ENCODE measurements at places on chromosomes 2 and 18. TPM values are rescaled to one million over a fixed set of nuclear protein-coding genes. Genes with fewer than 3 reads are reported as not detected.
A peak's percentile ranks its signal among the peaks of the same experiment; 100 is the strongest.

IL36G gene
- total RNA-seq = not detected

KCNG2 gene
- 0.23 TPM for total RNA-seq

TBR1 gene
- total RNA-seq = not detected

DNA sequence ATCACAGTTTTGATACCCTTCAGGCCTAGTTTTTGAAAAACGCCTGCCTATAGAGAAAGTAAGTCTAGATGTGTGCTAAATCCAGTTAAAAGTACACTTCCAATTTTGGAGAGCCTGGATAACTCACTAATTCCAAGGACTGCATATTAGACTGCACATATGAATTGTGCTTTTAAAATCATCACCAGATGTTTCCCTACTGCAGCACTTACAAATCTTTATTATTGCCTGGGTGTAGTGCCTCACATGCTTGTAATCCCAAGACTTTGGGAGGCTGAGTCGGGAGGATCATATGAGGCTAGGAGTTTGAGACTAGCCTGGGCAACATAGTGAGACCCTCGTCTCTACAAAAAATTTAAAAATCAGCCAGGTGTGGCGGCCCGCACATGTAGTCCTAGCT is 35.9 kb upstream of the HTR2B start:
- DNase-seq = no peak

KCNIP3 gene
- 10.7 TPM for total RNA-seq

LRRC30 gene
- not detected for total RNA-seq

- peak; percentile 84 for DNase-seq
Observed at GRCh38 chr2:237692601-237693290, 65.4 kb downstream of the LRRFIP1 start.

- DNase-seq = no peak
Observed at GRCh38 chr18:54261894-54262293, 7.4 kb upstream of the POLI start.

GRCh38 chr2:68222287-68222686 is 30.0 kb downstream of the PPP3R1 start:
- DNase-seq = no peak

BCL11A gene
- total RNA-seq = 2.0 TPM

- peak; percentile 58 for DNase-seq
Observed at GRCh38 chr2:64404743-64405142, 49.2 kb upstream of the LGALSL start.

- DNase-seq = no peak
Observed at GRCh38 chr2:65503746-65504145, 71.3 kb upstream of the SPRED2 start.

DNA sequence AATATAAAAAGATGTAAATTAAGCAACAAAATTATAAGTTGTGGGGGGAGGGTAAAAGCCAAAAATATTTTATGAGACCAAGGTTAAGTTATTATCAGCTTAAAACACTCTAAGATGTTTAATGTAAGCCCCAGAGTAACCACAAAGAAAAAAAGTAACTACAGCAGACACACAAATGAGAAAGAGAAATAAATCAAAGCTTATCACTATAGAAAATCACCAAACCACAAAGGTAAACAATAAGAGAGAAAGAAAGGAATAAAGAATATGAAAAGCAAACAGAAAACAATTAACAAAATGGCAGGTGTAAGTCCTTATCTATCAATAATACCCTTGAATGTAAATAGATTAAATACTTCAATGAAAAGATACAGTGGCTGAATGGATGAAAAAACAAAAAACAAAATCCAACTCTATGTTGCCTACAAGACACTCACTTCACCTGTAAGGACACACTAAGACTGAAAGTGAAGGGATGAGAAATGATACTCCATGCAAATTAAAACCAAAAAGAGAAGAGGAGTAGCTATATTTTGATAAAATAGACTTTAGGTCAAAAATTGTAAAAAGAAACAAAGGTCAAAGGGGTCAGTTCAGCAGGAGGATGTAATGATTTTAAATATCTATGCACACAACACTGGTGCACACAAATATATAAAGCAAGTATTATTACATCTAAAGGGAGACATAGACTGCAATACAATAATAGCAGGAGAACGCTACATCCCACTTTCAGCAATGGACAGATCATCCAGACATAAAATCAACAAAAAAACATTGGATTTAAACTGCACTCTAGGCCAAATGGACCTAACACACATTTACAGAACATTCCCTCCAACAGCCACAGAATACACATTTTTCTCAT is 80.7 kb downstream of the PTPN2 start:
- DNase-seq = no peak

- DNase-seq = no peak
Observed at GRCh38 chr2:31987454-31988220, 23.2 kb downstream of the MEMO1 start.

CRYGB gene
- total RNA-seq = not detected

TRIM43 gene
- total RNA-seq = not detected

DNA sequence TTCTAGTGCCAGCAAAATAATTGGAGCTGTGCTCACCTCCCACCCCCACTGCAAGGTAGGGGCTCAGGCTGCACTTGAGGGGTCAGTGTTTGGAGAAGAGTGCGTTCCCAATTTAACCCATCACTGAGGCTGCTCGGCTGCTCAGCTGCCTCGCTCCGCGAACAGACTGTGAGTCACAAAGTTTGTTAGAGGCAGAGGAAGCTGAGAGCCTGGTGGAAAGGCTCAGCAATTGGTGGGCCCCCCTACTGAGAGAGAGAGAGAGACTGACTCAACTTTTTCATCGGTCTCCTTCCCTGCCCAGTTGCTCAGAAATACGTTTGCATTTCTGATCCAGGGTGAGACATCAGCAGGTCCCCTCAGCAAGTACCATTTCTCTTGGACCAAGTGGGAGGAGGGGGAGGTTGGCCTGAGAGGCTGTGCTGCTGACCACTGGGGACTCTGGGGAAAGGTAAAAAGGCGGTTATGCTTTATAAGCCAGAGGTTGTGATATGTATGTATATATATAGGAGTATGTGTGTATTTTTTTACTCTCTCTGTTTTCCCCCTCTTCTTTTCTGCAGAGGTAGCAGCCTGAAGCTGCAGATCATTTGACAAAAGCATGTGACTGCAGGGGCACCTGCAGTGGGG is 1.5 kb downstream of the EFR3B start:
- DNase-seq = peak; percentile 51

GRCh38 chr2:65918760-65919187 is 486.4 kb upstream of the SPRED2 start:
- no peak for DNase-seq

DNA sequence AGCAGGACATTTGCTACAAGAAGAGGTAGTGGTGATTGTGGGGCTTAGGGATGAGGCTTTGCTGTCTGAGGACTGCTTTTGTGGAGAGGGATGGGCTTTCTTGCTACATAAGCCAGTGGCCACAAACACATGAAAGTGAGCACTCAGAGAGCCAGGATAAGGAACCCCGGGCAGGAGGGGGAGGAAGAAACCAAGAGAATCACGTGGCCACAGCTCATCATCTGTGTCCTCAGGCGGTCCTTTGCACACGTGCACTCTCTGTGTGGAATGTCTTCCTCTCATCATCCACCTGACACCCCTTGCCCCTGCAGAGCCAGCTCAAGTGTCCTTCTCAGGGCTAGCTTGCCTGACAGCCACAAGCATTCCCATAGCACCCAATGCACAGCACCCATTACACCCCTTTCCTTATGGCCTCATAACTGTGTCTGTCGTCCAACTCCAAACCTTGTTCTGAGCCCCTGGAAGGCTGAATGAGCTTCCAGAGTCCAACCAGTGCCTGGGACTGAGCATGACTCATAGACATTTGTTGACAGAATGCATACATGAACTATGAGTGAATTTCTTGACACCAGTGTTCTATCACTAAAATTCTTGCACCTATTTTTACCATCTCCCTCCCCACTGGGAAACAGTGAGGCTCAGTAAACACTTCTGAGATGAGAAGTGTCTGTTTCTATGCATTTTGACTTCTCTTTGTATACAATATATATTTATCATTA is 398.3 kb downstream of the ALK start:
- no peak for DNase-seq

DNA sequence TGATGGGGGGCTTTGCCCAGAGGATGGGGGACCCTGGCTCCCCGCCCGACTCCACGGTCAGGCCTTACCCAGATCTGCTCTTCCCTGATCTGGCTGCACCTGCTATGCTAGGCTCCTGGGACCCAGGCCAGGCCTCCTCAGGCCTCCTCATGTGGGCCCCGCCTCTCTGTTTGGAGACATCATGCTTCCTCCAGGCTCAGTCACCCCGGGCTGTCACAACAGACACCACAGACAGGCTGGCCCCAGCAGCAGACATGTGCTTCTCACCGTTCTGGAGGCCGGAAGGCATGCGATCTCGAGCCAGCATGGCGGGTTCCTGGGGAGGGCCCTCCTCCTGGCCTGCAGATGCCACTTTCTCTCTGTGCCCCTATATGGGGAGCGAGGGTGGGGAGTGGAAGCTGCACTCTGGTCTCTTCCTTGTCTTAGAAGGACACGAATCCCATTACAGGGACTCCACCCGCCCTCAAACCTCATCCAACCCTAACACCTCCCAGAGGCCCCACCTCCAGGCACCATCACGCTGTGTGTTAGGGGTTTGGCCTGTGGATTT is 10.8 kb upstream of the NEU4 start:
- peak; percentile 65 for DNase-seq

COX7A2L gene
- 60.8 TPM for total RNA-seq

STARD6 gene
- total RNA-seq = not detected

DNA sequence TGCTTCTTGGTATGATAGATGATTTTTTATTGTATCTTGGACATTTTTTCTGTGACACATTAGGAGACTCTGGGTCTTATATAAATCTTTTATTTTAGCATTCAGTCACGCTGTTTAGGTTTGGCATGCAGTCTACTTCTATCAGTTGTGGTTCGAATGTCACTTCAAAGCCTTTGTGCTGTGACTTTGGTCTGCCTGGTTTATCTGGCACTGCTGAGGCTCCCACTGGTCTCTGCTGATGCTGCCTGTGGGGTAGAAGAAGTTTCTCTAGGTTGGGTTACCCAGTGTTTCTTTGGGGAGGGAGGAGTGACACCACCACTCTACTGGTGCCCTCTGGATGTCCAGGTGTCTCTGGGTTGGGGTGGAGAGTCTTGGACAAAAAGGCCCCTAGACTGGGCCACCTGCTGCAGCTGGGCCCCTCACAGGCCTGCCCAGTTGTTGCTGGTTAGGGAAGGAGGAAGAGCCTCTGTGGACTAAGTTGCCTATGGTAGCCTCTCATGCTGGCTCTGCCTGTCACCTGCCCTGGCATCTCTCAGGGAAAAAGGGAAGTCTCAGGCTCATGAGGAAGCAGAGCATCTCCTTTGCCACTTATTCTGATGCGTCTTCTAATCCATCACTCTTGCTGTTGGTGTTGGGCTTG is 115.4 kb upstream of the HS6ST1 start:
- peak; percentile 38 for DNase-seq

DNA sequence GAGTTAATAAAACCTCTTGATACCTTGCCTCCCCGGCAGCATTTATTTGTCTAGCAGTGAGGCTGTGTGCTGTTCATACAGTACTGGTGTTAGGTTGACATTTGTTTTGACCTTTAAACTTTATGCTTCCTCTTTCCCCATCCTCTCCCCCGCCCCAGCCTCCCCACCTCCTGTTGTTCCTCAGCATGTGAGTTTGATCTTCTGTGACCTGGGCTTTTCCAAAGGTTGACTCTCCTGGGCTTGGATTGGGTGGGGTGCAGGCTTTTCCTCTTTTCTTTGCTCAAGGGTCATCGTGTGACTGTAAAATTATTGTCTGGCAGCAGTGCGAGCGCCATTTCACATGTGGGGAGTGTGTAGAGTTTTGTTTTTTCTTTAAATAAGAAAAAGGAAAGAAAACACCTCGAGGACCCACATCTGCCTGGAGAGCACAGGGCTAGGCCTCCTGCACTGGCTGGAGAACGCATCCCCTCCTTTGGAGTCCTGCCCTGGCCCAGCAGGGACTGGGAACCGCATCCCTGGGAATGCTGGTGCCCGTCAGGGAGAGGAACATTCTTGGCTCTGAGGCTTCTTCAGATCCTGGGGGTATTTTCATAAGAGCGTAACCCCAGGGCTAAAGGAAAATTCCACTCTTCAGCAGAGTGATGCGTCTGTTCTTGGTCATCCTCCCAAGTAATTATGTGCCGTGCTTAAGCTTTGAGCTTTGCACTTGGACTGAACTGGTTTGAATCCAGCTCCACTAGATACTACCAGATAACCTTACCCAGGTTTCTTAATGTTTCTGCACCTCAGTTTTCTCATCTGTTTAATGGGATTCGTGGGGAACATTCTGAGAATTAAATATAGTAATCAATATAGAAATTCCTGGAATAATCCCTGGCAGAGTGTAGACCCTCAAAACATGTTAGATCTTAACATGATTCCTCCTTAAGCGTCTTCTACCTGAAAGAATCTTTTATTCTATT is 91.5 kb downstream of the SETBP1 start:
- DNase-seq = no peak

- no peak for DNase-seq
Observed at GRCh38 chr2:56348392-56349210, 164.8 kb downstream of the CCDC85A start.

RSAD2 gene
- 4.9 TPM for total RNA-seq

DNA sequence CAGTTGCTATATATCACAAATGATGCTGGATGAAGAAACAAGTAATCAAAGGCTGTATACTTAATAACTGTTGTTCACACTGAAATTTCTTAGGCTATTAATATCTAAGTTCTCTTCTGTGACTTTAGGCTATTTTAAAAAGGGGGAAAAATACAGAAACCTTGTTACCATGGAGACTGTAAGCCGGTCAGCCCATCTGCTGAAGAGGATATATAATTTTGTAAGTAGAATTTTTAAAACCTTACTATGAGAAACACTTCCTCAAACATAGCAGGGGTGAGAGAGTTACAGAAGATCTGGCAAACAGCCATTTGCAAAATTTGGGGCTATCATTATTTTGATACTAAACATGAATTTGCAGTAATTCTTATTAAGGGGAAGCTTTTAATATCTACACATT is 27.8 kb downstream of the CACNB4 start:
- no peak for DNase-seq

GRCh38 chr2:2328848-2329247 is 2.2 kb downstream of the MYT1L start:
- DNase-seq = no peak

DNA sequence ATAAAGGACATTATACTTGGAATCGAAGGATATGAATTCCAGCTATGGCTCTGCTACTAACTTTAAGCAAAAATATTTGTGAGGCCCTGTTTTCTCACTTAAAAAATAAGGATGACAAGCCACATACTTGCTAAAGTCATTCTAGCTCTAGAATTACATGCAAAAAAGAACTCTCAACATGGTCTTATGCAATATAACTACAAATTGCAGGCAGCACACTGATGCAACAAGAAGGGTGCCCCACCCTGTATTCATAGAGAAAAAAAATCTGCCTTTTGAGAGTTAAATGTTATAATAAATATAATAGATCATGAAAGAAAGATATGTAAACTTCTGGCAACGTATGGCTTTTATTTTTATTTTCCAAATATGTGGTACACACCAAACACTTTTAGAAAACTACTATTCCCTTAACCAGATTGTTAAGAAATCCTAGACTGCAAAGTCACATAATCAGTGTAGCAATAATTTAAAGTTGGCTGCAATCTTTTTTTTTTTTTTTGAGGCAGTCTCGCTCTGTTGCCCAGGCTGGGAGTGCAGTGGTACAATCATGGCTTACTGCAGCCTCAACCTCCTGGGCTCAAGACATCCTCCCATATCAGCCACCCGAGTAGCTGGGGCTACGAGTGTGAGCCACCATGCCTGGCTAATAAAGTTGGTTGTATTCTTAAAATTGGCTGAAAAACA is 40.2 kb upstream of the WDSUB1 start:
- DNase-seq = no peak

- DNase-seq = peak; percentile 79
Observed at GRCh38 chr2:127901339-127902056, 15.7 kb upstream of the AMMECR1L start.

IL1RL2 gene
- 0.54 TPM for total RNA-seq

UCN gene
- 2.2 TPM for total RNA-seq
